ENCODE measurements at places on chromosomes 1 and 21.

DNA sequence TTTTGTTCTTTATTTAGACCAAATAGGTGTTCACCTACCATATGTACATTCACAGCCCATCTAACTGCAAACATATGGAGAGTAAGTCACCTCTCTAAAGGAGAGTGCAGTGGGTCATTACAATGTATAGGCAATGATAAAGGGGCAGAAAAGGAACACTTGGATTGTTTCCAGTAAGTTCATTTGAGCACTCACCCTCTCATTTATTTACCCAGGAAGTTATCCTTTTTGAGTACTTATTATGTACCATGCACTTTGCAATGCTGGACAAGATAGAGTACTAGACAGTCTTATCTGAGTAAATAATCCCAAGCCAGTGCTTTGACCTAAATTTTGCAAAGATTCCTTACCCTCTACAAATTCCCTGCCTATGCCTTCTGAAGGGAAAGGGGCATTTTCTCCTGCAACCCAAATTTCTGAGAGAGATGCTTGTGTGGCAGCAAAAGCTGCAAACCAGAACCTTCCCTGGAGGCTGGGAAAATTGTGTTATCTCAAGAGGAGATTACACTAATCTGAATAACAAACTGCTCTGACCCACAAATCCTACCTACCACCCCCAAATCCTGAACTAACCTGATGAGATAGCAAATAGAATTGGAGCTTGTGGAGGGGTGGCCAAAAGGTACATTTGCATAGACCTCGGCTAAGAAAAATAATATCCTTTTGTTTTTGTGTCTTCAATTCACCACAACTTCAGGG lies 18.6 kb upstream of the RGS8 start:
- DNase-seq: peak; percentile 90

- no peak for DNase-seq
Measured at GRCh38 chr21:46003575-46004007, 22.0 kb downstream of the COL6A1 start.

- no peak for DNase-seq
Measured at GRCh38 chr1:109802901-109803561, 39.3 kb upstream of the EPS8L3 start.

DNA sequence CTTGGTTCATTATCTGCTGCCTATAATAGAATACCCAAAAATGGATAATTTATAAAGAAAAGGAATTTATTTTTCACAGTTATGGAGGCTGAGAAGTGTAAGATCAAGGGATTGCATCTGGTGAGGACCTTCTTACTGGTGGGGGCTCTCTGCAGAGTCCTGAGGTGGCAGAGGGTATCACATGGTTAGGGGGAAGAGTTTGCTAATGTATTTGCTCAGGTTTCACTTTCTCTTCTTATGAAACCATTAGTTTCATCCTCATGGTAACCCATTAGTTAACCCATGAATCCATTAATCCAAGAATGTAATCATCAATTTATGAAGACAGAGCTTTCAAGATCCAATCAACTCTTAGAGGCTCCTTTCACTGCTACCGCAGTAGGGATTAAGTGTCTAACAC lies 120.6 kb downstream of the DNM3 start:
- DNase-seq: no peak

GRCh38 chr1:8024329-8024728 lies 1.8 kb downstream of the ERRFI1 start:
- DNase-seq: no peak

- DNase-seq: peak; percentile 51
Measured at GRCh38 chr1:15758343-15758931, at the start of gene FBLIM1. Gene FBLIM1 (plus strand): TSS chr1:15758795. CDS start chr1:15764984, 6,189 bp downstream.

DNA sequence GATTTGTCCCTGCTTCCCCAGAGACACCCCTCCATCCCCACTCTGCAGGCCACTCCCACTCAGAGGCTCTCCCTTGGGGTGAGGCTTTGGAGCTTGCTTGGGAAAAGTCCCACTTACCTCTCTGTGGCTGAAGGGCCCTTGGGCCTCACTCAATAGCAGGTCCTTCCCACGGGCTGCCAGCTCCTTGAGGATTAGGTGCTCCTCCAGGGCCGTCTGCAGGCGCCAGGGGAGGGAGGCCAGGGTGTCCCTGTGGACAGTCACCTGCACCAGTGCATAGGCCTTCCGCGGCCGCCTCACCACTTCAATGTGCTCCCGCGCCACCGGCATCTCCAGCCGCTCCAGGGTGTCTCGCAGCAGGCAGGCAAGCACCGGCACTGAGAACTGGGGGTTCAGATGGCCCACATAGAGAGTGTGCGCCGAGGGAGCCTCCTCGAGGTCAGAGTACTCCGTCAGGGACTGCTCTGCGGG lies 1.4 kb downstream of the SLFNL1 start:
- DNase-seq: no peak

- DNase-seq: no peak
Measured at GRCh38 chr1:57186455-57186854, 220.6 kb upstream of the C8B start.

- DNase-seq: peak; percentile 60
Measured at GRCh38 chr1:232620356-232620969, 9.5 kb downstream of the SIPA1L2 start.

GRCh38 chr1:12594966-12595756 lies 22.8 kb downstream of the DHRS3 start:
- DNase-seq: peak; percentile 31

Measured in NCI-H82 (cell line).